ENCODE measurements at places on chromosomes 11 and 22.

DNA sequence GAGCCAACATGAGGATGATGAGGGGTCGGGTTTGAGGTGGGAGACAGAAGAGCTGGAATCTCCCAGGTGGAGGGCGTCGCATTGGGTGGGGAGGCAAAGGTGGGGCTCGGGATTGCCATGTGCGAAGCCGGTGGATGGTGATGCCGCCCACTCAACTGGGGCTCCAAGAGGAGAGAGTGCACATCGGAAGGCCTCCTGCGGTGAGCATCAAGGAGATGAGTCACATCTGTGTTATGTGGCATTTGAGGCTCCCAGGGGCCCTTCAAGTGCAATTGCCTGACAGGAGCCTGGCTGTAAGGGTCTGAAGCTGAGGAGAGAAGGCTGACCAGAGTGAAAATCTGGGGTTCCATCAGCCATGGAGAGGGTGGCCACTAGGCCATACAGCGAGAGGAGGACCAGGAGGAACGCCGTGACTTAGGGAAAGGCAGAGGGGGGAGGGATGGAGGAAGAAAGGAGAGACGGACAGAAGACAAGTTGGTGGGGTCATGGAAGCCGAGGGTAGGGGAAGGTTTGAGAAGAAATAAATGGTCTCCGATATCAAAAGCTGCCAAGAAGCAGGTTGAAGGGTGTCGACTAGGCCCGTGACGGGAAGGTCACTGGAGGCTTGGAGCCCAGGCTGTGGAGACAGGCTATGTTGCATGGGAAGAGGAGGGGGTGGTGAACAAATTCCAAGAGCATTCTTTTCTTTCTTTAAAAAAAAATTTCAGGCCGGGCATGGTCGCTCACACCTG lies 21.3 kb downstream of the RASD2 start:
- DNase-seq: no peak

DNA sequence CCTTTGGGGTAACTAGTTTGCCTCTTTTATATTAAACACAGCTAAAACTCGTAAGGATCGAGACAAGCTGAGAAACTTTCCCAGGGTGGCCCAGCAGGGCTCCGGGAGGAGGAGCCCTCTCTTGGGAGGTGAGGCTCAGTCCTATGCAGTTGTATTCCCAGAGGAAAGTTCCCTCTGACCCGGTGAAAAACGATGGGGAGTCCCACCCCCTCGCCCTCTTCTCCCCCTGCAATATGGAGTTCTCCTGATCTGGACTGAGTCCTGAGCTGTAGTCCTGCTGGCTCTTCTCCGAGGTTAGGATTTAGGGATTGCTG lies 1.3 kb downstream of the NTM start:
- DNase-seq: no peak

- no peak for DNase-seq
These were observed 14.5 kb downstream of the EMSY start for GRCh38 chr11:76459299-76459698.

GRCh38 chr11:14417617-14418374 lies 58.8 kb upstream of the RRAS2 start:
- no peak for DNase-seq

DNA sequence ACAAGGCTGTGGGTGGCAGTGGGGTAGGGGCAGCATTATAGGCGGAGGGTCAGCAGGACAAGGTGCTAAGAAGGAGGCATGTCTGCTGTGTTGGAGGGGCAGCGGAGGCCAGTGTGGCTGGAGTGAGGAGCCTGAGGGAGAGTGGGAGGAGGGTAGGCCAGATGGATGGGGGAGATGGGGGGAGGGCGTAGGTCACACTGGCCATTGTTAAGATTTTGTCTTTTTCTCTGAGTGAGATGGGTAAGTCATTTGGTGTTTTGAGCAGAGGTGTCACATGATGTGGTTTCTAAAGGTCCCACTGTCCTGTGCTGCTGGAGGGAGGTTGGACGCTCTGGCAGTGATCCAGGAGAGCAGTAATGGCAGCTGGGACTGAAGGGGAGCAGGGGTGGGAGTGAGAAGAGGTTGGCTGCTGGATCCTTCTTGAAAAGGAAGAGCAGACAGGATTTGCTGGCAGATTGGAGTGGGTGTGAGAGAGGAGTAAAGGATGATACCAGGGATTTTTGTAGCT lies 9.8 kb downstream of the PPP6R3 start:
- DNase-seq: no peak

DNA sequence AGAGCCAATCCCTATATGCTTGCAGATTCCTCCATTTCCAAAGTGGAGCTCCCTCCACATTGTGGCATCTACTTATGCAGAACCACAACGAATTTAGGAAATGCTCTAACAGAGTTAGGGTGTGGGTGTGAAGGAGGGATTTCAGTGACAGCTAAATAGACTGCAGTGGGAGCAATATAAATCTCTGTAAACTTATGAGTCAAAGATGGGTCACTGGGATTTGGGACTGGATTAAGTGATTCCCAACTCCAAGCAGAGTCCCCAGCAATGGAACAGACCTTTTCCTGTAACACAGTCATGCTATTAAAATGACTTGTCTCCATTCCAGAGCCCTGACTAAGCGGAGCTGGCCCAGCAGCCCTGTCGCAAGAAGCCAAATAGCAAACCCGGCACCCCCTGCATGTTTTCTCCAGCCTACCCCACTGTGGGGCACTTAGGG lies 36.6 kb downstream of the RPL27A start:
- DNase-seq: no peak
